Left kidney (tissue), 8 donors: ENCODE measurements at places on chromosomes 3 and 15. TPM values are rescaled to one million over a fixed set of nuclear protein-coding genes. Genes with fewer than 3 reads are reported as not detected.

DNA sequence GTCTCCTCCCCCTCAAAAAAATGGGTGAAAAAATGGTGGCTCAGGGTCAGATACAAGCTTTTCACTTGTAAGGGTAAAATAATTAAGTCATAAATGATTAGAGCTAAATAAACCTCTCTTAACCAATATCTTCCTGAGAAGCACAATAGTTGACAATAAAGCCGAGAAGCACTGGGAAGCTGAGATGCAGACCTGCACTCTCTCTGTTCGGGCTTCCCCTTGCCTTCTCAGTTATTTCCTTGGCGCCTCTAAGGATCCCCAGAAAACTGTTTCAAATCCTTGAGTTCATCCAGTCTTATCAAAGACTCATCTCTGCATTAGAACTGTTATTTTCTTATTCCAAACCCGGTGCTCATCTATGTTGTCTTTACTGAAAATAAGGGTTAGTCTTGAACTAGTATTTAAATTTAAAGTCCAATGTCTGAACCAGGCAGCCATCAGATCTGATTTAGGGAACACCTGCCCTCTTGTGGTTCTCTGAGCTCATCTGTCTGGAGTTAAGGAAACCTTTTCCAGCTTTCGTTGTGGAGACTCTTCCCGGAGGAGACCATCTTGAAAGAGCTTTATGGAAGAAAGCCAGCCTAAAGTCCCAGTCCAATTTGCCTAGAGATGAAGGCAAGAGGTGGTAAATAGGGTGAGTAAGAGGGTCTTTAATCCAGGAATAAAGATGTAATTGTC lies 256.4 kb upstream of the MCTP2 start:
- DNase-seq = peak; percentile 53

GRCh38 chr3:188287339-188287738 lies 133.4 kb downstream of the LPP start:
- DNase-seq = no peak

GRCh38 chr15:49742381-49742780 lies 121.5 kb downstream of the DTWD1 start:
- no peak for DNase-seq

DNA sequence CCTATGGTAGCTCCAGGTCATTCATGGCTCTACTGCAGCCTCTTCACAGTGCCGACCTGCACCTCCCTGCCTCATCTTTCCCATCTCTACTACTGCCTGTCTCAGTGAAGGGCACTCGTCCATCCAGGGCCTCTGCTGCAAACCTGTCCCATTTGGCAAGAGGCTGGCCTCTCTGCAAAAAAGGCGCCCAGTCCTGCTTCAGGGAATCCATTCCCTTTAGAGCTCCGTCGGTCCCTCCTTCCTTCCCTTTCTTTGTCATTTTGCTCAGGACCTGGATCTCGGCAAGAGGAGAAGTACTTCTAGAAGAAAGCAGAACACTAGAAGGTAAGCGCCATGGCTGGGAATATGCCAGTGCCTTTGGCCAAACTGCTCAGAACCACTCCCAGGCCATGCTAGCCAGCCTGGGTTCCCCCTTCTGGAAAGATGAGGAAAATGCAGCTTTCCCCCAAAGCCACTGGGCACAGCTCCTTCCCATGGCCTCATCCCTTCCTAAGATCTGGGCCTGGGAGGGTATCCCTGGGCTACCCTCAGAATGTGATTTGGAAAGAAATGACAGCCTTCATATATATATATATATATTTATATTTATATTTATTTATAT lies 6.4 kb upstream of the ISL2 start:
- DNase-seq = peak; percentile 43

DNA sequence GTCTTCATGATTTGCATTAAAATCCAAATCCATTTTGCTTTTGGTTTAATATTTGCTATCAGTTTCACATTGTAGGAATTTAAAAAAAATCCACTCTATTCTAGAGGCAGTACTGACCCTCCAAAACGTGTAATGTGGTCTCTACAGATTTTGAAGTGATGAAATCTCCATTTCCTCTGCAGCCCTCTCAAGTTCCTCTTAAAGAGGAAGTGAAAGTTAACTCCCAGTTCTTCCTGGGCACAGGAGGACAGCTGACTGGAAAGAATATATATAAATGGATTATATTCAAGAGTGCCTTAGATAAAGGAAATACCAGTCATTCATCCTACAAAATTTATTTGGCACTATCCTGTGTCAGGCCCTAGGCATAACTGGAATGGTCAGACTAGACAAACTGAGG lies 83.5 kb upstream of the PLCL2 start:
- DNase-seq = no peak

DNA sequence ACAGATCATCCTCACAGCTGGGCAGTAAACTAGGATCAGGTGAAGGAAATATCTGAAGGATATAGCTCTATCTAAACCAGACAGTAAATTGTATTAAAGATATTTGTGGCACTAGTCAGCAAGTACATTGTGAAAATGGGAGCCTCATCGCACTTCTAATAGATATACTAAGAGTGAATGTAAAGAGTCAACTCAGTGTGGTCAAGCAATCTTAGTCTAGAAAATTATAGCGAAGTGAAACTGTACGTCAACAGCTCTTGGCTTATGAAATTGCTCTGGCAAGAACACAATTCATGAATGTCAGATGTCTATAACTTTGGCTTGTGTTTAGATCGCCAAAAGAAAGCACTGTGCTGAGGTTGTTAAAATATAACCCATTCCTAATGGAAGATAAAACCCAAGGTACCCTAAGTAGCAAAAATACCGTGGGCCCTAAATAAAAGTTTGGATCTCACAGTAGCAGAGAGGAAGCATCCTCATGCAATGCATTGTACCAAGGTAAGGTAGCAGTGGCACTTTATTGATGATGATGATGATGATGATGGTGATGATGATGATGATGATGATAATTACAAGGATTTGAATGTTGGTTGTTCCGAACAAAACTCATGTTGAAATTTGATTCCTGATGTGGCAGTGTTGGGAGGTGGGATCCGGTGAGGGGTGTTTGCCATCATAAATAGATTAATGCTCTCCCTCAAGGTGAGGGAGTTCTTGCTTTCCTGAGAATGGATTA lies 228.5 kb downstream of the UNC13C start:
- DNase-seq = no peak

The EAF2 gene
- 9.1 TPM for polyA plus RNA-seq

The LIPH gene
- 0.93 TPM for polyA plus RNA-seq
